ENCODE measurements at places on chromosomes 2 and 18. TPM values are rescaled to one million over a fixed set of nuclear protein-coding genes. Genes with fewer than 3 reads are reported as not detected.

Gene ECEL1
- total RNA-seq: not detected

Gene NT5C1B
- not detected for total RNA-seq

Gene CIB4
- not detected for total RNA-seq

Gene ANKAR
- total RNA-seq: 3.6 TPM

Gene BZW1
- 274 TPM for total RNA-seq

GRCh38 chr2:202311823-202312388, 46.3 kb downstream of the NOP58 start:
- H3K27me3 ChIP-seq: no peaks in the 10 kb centered on the region
- H3K4me1 ChIP-seq: no peaks in the 10 kb centered on the region
- H3K4me3 ChIP-seq: no peak overlapping the region
- no peaks in the 10 kb centered on the region for H3K36me3 ChIP-seq
- no peak overlapping the region for H3K27ac ChIP-seq

- H3K27me3 ChIP-seq: no peaks in the 10 kb centered on the region
- peaks cover 39% of the 10 kb centered on the region for H3K4me1 ChIP-seq
- H3K4me3 ChIP-seq: no peak overlapping the region
- H3K36me3 ChIP-seq: no peaks in the 10 kb centered on the region
- DNase-seq: no peak
- peak overlapping the region; percentile 11 for H3K27ac ChIP-seq
Measured at GRCh38 chr2:101751276-101751815, 53.8 kb downstream of the MAP4K4 start.

DNA sequence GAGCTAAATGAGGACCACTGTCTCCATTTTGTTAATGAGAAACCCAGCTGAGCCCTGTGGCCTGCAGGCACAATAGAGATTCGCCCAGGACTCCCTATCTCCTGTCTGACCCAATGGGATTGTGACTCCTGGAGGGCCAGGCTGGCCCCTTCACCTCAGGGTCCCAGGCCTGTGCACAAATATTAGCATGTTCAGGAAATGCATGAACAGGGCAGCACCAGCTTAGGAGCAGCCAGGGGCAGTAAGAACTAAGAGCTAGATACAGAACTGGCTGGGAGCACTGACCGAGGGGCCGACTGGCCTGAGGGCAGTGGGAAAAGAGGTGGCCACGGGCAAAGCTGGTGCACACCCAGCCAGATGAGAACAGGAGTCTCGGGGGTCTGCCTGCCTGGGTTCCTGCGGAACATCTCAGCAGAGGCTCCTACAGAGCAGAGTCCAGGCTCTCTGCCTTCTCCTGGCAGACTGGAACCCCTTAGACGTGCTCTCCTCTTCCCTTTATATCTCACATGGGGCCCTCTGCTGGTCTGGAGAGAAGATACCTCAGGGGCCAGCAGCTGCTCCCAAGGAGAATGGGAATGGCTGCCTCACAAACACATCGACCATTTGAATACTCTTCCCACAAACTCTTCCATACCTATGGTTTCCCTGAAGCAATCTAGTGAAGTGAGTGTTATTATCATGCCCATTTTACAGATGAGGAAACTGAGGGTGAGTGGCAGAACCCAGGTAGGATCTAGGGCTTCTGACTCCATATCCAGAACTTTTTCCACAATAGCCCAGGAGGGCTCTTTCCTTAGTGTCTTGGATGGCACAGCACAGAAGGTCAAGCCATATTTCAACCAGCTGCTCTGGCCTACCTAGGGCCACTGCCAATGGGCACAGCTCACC, 77.6 kb upstream of the OTOF start:
- H3K4me3 ChIP-seq: no peak overlapping the region
- H3K4me1 ChIP-seq: no peaks in the 10 kb centered on the region
- no peaks in the 10 kb centered on the region for H3K36me3 ChIP-seq
- no peak for DNase-seq
- H3K27ac ChIP-seq: no peak overlapping the region

- H3K4me3 ChIP-seq: no peak overlapping the region
- no peaks in the 10 kb centered on the region for H3K27me3 ChIP-seq
- no peaks in the 10 kb centered on the region for H3K4me1 ChIP-seq
- H3K27ac ChIP-seq: no peak overlapping the region
- H3K36me3 ChIP-seq: no peaks in the 10 kb centered on the region
Measured at GRCh38 chr2:181164699-181165098, 184.3 kb downstream of the UBE2E3 start.

DNA sequence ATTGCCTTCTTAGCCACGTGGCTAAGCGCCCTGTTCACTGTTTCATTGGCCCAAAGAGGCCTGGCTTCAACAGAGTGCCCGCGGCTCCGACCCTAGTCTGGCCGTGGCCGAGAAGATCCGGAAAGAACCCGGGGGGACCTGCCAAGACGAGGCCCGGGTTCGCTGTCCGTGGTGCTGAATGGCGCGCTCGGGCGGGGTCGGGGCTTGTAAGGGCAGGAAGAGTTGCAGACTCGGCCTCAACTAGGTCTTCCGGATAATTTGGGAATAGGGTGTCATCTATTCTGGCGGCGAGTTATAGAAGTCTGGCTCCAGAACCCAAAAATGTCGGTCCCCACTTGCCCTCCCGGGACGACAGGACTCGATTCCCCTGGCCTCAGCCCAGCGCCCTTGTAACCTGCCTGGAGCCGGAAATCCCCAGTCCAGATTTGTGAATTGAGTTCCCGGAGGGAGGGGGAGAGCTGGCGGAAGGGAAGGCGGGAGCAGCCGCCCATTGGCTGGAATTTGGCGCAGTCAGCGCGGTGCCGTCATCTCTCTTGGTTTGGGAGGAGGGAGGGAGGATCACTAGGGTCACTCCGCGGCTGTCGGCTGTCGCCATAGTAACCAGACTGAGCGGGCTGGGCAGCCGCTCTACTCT, 3.5 kb downstream of the CDK5R2 start:
- H3K4me1 ChIP-seq: peaks cover 17% of the 10 kb centered on the region
- DNase-seq: peak; percentile 70
- no peaks in the 10 kb centered on the region for H3K27me3 ChIP-seq

DNA sequence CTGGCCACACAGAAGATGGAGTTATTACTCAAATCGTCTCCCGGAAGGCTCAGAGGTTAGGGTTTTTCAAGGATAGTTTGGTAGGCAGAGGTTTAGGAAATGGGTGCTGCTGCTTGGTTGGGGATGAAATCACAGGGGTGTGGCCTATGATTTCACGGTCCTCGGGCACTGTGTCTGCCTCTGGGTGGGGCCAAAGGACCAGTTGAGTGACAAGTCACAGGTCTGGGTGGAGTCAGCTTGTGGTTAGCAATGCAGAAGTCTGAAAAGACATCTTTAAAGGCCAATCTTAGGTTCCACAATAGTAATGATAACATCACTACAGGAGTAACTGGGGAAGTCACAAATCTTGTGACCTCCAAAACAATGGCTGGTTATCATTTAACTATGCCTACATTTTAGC, 387.8 kb downstream of the ZNF521 start:
- DNase-seq: no peak
- no peaks in the 10 kb centered on the region for H3K4me1 ChIP-seq
- H3K36me3 ChIP-seq: no peaks in the 10 kb centered on the region
- H3K27me3 ChIP-seq: no peaks in the 10 kb centered on the region
- no peak overlapping the region for H3K27ac ChIP-seq

GRCh38 chr2:229798446-229799155, 84.2 kb upstream of the DNER start:
- no peak overlapping the region for H3K27ac ChIP-seq
- no peaks in the 10 kb centered on the region for H3K27me3 ChIP-seq
- no peak for DNase-seq
- H3K4me3 ChIP-seq: no peak overlapping the region

DNA sequence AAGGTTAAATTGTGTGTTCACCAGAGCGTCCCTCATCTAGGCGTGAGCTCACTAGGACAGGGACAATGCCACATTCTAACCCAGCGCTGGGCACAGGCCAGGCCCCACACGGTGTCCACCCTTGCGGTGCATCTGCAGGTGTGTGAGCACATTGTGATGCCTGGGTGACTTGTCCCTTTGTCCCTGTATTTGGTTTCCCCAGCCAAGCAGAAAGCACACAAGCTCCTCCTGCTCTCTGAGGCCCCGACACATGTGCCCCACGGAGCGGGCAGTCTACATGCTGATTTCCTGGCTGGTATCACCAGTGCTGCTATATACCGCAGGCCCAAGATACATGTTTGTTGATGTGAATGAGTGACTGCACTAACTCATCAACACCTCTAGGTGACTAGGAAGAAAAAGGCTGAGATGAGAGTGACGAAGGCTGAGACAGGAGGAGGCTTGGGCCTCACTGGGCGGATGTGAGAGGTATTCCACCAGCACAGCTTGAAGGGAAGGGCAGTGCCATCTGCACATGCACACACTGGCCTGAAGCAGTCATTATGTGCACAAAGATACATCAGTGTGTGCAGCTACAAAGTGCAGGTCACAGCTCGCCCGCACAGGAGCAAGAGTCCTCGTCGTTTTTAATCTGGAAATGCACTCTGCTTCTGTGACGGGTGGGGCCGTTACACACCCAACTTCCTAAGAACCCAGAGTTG, 205.9 kb downstream of the EIPR1 start:
- no peak overlapping the region for H3K27ac ChIP-seq
- H3K4me1 ChIP-seq: no peaks in the 10 kb centered on the region
- H3K36me3 ChIP-seq: no peaks in the 10 kb centered on the region
- no peak for DNase-seq

GRCh38 chr2:182717416-182717815, 1.4 kb downstream of the DNAJC10 start:
- H3K27me3 ChIP-seq: no peaks in the 10 kb centered on the region
- peaks cover 26% of the 10 kb centered on the region for H3K4me1 ChIP-seq
- peaks cover 37% of the 10 kb centered on the region for H3K36me3 ChIP-seq
- peak overlapping the region; percentile 63 for H3K4me3 ChIP-seq
- H3K27ac ChIP-seq: no peak overlapping the region

GRCh38 chr2:16071865-16072637, 131.7 kb downstream of the MYCN start:
- H3K36me3 ChIP-seq: no peaks in the 10 kb centered on the region
- H3K27ac ChIP-seq: no peak overlapping the region
- DNase-seq: no peak
- H3K4me1 ChIP-seq: no peaks in the 10 kb centered on the region

DNA sequence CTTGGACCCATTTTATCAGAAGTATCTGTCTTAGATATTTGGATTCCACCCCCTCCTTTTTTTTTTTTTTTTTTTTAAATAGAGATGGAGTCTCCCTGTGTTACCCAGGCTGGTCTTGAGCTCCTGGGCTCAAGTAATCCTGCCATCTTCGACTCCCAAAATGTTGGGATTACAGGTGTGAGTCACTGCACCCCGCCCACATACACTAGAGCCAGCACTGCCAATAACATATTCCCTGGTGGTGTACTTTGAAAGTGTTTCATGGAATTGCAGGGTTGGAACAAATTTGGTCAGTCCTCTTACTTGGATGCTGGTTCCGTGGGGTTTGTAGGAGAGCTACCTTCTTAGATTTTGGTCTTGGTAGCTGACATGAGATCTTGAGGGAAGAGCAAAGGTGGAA, 15.0 kb downstream of the PDCL3 start:
- H3K36me3 ChIP-seq: 0 out of 2 replicates have a peak, but pooled peaks cover 7% of the 10 kb centered on the region
- no peak overlapping the region for H3K27ac ChIP-seq
- no peaks in the 10 kb centered on the region for H3K4me1 ChIP-seq
- H3K27me3 ChIP-seq: no peaks in the 10 kb centered on the region
- no peak overlapping the region for H3K4me3 ChIP-seq

DNA sequence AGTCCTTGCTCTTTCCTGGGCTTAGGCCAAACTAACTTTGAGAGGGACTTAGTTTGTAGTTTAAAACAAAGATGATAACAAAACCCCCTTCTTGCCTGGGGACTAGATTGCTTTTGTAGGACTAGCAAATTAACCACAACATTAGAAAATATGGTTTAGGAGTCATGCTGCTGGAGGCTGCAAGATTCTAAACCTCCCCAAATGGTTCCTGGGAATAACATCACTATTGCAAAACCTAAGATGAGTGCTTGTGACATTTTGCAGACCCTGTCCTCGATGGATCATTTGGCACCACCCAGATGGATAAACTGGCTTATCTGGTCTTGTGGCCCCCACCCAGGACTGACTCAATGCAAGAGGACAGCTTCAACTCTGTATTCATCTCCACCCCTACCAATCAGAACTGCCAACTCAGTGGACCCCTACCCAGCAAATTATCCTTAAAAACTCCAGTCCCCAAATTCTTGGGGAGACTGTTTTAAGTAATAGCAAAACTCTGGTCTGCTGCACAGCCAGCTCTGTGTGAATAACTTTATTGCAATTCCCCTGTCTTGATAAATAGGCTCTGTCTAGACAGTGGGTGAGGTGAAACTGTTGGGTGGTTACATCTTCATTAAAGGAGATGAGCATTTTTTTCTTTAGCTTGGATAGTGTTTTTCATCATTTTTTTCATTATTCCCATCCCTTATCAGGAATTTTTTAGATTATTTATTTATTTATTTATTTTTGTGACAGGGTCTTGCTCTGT, 58.9 kb downstream of the SPTBN1 start:
- no peak overlapping the region for H3K4me3 ChIP-seq
- H3K27me3 ChIP-seq: no peaks in the 10 kb centered on the region
- peaks cover under 1% of the 10 kb centered on the region for H3K4me1 ChIP-seq
- H3K36me3 ChIP-seq: no peaks in the 10 kb centered on the region
- no peak overlapping the region for H3K27ac ChIP-seq

DNA sequence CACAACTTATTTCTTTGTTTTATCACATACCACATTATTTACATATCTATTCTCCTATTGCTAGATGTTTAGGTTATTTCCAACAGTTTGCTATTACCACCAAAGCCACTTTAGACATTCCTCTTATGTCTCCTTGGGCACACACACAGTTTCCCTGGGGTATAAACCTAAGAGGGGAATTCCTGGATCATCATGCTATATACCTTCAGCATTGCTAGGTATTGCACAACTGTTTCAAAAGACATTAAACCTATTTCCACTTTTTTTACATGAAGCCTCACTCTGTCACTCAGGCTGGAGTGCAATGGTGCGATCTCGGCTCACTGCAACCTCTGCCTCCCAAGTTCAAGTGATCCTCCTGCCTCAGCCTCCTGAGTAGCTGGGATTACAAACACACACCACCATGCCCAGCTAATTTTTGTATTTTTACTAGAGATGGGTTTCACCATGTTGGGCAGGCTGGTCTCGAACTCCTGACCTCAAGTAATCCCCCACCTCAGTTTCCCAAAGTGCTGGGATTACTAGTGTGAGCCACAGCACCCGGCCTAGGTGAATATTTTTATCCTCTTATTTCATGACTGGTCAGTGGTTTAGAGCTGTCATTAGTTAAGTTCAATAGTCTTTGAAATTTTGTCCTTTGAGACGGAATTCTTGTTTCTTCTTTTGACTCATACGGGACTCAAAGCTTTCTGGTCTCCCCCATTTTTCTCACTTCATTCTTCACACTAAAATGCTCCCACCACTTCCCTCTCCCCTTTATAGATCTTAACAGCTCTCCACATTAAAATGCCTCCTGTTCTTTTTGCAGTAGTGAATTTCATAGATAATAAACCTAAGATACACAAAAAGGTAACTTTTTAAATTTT, 30.3 kb downstream of the SULT1C4 start:
- no peak overlapping the region for H3K4me3 ChIP-seq
- H3K4me1 ChIP-seq: peaks cover under 1% of the 10 kb centered on the region
- DNase-seq: no peak
- H3K36me3 ChIP-seq: no peaks in the 10 kb centered on the region
- no peaks in the 10 kb centered on the region for H3K27me3 ChIP-seq

GRCh38 chr18:38284972-38285371, 719.4 kb upstream of the CELF4 start:
- H3K36me3 ChIP-seq: no peaks in the 10 kb centered on the region
- H3K27ac ChIP-seq: no peak overlapping the region
- no peak overlapping the region for H3K4me3 ChIP-seq

Measured in PC-9 (cell line).